ENCODE measurements at places on chromosomes 7 and 10.

DNA sequence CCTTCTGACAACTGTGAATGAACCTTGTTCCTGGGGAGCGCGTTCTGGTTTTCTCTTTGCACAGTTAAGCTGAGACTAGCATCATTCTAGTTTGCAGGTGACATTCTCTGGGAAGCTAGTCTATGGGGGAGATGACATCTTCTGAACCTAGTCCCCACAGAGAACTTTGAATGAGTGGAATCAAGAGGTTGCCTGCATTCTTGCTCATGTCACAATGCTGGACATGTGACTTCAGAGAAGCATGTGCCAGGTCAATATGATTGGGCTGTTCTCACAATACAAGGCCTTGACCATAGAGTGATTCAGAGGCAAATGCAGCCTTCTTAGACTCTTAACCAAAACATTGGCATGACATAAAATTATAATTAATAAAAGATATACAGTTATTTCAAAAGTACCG is 22.1 kb downstream of the KLLN start:
- DNase-seq = no peak

GRCh38 chr10:58755677-58756076 is 243.0 kb downstream of the BICC1 start:
- no peak for DNase-seq

- peak; percentile 64 for DNase-seq
Measured at GRCh38 chr10:79242620-79243152, 104.6 kb upstream of the PPIF start.

- DNase-seq = no peak
Measured at GRCh38 chr7:77587272-77587671, 50.2 kb downstream of the PTPN12 start.

Data from stimulated activated naive CD4-positive, alpha-beta T cell treated with Interleukin-2 at 50 U/mL for 16 hours (primary cell).